Activated naive CD8-positive, alpha-beta T cell treated with anti-CD3 and anti-CD28 coated beads, Interleukin-2, amount 50 U/mL, for 24 hours (primary cell): ENCODE measurements at places on chromosomes 13 and 19.

DNA sequence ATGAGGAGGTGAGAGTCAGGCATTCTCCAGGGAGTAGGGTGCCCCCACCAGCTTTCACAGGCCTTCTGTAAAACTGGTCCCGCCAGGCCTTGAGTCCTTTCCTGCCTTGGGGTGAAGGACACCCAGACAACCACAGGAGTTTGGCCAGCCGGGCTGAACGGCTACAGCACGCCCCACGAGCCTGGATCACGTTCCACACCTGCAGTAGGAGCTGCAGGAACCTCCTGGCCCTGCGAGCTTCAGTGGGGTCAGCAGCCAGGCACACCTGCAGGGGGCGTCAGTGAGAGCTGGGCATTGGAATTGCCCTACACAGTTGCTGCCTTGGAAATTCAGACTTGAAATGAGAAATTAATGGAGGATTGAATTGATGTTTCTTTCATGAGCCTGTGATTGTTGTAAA lies 45.7 kb downstream of the COL4A2 start:
- DNase-seq: no peak

DNA sequence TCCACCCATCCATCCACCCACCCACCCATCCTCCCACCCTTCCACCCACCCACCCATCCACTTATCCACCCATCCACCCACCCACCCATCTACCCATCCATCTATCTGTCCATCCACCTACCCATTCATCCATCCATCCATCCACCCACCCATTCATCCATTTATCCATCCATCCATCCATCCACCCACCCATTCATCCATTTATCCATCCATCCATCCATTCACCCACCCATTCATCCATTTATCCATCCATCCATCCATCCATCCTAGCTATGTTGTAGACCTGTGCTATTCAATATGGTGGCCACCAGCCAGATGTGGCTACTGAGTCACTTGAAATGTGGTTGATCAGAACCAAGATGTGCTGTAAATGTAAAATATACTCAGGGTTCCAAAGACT lies 5.1 kb downstream of the CAMSAP3 start:
- no peak for DNase-seq

- DNase-seq: no peak
Measured at GRCh38 chr19:821231-821824, 427 bp downstream of the PLPPR3 start.

DNA sequence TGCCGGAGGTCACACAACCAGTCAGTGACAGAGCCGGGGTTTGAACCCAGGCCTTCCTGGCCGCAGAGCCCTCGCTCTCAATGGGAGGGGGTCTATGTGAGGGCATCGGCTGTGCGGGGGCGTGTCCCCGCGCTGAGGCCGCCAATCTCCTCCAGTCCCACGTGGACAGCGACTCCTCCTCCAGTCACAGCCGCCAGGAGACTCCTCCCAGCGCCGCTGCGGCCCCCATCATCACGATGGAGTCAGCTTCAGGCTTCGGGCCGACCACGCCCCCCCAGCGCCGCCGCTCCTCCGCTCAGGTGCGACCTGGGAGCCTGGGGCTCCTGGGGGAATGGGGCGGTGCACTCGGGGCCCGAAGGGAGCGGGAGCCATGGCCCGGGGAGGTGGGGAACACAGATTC lies 6.0 kb downstream of the SPRED3 start:
- peak; percentile 82 for DNase-seq

- DNase-seq: no peak
Measured at GRCh38 chr19:28554321-28555091, 658.4 kb downstream of the UQCRFS1 start.

GRCh38 chr19:2027361-2027760 lies 11.8 kb upstream of the BTBD2 start:
- no peak for DNase-seq

DNA sequence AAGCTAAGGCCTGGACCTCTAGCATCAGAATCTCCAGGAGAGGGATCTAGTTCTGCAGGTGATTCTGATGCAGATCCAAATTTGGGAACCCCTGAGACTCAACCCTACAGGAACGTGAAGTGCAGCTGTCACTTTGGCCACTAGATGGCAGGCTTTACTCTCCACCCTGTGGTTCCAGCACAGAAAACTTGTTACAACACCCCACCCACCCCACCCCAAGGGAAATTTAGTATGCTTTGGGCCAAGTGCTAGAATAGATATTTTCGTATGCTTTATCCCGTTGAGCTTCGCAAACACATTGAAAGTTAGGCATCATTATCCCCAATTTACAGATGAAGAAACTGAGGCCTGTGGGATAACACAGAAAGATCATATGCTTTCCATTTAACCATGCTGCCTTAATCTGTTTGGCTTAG lies 232.0 kb downstream of the B3GLCT start:
- DNase-seq: peak; percentile 60

DNA sequence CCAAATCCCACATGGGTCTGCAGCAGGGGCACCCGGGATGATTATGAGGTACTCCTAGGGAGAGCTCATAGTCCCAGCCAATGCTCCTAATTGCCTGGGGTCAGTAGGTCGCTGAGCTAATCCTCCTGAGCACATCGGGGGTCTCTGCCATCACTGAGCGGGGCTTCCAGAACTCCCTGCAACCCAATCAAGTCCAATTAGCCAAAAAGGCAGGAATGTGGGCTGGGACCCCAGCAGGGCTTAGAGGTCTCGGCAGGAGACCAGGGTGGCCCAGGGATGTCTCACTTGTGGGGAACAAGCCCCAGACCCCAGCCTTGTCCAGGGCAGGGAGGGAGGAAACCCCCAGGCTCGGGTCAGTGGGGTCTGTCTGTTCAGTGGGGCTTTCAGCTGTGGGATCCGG lies 17.1 kb upstream of the CPAMD8 start:
- DNase-seq: no peak

- DNase-seq: no peak
Measured at GRCh38 chr19:1658150-1659083, 6.0 kb upstream of the TCF3 start.

GRCh38 chr19:14325863-14326262 lies 55.4 kb upstream of the ADGRE5 start:
- no peak for DNase-seq

DNA sequence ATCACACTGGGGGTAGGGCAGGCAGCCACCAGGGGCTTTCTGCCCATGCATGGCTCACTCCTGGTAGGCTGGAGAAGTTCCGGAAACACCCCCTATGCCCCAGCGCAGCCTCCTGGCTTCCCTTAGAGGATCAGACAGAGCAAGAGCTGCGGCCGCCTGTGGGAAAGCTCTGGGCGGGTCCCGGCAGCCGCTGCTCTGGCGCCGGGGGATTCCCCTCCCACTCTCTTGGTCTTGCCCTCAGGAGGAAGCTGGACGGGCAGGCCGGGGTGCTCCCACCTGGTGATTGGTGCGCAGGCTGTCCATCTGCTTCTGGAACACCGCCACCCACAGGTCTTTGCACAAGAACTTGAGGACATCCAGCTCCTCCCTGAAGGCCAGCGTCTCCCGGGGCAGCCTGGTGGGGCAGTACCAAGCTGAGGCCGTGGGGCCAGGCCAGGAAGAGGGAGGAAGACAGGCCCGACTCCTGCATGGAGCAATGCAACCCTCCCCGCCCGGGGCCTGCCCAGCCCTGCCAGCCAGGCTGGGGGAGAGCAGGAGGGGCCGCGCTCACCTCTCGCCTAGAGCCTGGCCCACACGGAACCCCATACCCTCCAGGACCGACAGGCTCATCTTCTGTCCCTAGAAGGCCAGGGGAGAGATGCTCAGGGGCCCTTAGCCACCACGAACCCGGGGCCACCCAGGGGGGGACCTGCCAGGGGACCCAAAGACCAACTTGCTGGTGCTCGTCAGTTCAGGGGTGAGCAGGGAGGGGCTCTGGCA lies 4.0 kb upstream of the NKPD1 start:
- peak; percentile 82 for DNase-seq

- DNase-seq: no peak
Measured at GRCh38 chr19:7444042-7444441, 44.8 kb downstream of the PEX11G start.

DNA sequence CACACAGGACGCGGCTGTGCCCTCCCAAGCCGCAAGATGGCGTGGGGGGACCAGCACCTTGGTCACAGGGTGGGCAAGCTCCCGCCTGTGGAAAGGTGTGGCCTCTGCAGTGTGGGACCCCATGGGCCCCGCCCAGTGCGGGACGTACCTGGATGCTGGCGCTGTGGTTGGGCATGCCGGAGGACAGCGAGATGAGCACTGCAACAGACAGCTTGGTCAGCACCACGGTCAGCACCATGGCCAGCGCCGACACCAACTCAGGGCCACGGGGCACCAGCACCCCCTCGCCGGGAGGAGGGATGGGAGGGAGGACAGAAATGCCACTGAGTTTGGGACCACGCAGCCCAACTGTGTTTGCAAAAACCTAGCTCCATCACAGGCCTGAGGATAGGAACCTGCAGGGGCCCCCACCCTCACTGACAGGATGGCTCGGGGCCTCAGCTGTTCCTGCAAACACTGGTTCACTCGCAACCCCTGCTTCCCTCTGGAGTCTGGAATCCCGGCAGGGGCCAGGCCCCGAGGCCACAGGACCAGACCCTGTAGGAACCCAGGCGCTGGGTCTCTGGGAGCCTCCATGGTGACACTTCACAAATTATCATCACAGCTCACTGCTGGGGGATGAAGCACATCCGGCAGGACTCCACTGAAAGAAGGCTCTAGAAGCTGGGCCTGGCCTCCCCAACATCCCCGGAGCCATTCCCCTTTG lies 27.1 kb downstream of the IZUMO4 start:
- no peak for DNase-seq

DNA sequence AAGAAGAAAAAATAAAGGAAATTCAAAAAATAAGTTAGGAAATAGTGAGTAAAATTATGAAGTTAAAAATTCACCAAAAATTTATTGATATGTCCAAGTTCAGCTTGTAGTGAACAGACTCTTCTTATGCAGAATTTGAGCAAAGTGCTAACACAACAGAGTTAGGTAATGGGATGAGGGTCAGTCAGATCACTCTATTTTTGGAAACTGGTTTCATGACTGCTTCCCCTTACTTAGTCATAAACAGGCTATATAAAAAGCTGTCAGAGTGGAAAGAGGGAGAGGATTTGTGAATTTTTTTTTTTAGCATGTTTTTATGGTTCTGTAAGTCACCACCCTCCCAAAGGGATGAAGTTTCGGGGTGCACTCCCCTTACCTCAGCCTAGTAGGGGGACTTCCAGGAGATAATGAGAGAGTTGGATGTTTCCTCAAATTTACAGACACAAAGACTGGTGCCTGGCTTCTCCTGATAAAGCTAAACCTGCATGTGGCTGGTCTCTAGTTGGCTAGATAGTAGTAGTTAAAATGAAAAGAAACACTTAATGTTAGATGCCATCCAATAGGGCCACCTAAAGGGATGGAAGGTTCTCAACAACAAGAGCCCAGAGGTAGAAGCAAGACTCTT lies 4.5 kb downstream of the CPB2 start:
- no peak for DNase-seq

GRCh38 chr13:76889254-76889653 lies 3.0 kb upstream of the KCTD12 start:
- DNase-seq: no peak

- DNase-seq: no peak
Measured at GRCh38 chr19:15837221-15837731, 21.8 kb upstream of the OR10H1 start.

- DNase-seq: no peak
Measured at GRCh38 chr13:62243106-62243505, 827.5 kb upstream of the PCDH20 start.

- DNase-seq: no peak
Measured at GRCh38 chr13:86174622-86175021, 375.4 kb upstream of the SLITRK6 start.

GRCh38 chr19:46625731-46626130 lies 842 bp upstream of the PTGIR start:
- DNase-seq: no peak

DNA sequence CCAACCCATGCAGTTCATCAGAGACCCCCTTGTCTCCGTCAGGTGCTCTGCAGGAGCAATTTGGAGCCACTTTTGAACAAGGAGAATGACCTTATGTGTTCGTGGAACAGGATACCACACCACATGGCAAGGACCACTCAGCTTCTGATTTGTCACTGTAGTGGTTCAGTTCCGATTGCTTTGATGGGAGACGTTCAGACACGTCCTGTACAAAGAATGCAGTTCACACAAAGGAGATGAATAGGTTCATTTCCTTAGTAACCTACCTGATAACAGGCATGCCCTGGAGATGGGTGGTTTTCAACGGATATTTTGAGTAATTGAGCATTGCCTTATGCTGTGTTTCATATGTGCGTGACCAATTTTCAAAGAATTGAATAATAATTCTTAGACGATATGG lies 17.2 kb downstream of the FGF9 start:
- DNase-seq: no peak

DNA sequence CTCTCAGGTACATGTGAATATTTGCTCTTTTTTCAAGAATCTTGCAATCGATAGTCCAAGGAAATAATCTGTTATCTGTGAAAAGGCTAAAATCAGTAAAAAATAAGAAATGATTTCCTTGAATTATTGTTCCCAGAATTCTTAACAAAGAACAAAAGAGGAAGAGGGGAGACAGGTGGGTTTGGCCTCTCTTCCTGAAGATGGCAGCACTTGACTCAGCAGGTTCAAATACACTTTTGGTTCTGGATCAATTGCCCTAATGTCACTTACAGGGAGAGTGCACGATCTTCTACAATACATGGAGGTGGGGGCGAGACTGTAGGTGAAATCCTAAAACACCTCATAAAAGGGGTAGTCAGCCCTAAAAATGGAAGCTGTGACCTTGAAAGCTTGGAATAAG lies 358.7 kb downstream of the IRS2 start:
- no peak for DNase-seq

DNA sequence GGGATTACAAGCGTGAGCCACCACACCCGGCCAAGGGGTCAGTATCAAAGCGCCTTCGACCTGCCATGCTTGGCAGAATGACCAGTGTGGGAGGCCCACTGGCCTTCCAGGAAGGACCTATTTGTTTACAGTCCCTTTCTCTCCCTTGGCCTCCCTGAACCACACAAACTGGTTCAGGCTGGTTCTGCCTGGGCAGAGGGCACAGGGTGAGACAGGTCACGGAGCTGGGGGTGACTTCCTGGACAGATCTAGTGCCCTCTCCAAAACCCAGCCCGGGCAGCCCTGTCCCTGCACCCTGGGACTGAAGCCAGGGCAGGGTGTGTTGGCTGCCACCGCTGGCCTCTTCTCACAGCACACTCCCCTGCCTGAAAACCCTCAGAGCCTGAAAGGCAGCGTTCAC lies 11.3 kb downstream of the PLEKHF1 start:
- no peak for DNase-seq

DNA sequence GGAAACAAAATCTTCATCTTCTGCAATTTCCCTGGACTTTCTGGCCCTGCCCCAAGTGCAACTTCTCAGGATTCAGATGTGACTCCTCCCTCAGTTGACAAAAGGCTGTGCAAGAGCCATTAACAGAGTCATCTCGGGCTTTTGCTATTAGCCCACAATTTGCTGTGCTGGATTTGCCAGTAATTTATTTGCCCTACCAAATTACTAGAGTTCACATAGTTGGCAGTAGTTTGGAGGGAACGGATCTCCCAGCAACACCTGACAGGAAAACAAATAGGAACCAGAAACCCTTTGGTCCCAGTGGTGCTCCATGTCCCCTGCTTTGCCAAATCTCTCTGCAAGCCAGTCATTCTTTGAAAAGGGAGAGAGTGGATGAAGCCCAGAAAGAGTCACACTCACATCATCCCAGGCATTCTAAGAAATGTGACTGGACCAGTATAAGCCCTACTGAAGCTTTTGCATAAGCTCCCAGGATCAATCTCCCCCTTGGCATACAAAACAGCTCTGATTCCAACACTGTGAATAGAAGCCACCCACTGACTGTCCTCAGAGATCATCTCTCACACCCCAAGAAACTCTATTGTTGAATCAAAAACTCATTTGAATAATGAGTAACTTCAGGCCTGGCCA lies 350.1 kb upstream of the NBEA start:
- no peak for DNase-seq
